Left renal cortex interstitium (tissue), 4 donors: ENCODE measurements at places on chromosomes 7 and 10. TPM values are rescaled to one million over a fixed set of nuclear protein-coding genes. Genes with fewer than 3 reads are reported as not detected.

DNA sequence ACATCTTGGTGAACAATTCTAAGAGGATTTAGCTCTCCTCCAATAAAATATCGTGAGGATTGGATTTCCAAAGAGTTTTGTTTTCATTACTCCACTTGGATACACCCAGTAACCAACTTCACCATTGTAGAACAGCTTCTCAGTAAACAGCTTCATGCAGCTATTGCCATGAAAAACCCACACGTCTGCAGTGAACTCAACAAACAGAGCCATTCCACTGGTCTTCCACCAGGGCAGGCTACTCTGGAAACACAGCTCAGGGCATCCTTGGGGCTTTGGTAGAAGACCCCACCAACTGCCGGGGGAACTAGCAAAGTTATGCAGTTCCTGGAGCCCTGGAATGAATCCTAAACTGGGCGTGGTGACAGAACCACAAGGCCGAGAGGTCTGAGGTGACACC lies 77.4 kb downstream of the CALN1 start:
- no peak for DNase-seq

- no peak for DNase-seq
These were observed 60.2 kb upstream of the PHF14 start for GRCh38 chr7:10913457-10913856.

- DNase-seq, result no peak
These were observed 660.6 kb downstream of the KCNMA1 start for GRCh38 chr10:76977046-76977445.

DNA sequence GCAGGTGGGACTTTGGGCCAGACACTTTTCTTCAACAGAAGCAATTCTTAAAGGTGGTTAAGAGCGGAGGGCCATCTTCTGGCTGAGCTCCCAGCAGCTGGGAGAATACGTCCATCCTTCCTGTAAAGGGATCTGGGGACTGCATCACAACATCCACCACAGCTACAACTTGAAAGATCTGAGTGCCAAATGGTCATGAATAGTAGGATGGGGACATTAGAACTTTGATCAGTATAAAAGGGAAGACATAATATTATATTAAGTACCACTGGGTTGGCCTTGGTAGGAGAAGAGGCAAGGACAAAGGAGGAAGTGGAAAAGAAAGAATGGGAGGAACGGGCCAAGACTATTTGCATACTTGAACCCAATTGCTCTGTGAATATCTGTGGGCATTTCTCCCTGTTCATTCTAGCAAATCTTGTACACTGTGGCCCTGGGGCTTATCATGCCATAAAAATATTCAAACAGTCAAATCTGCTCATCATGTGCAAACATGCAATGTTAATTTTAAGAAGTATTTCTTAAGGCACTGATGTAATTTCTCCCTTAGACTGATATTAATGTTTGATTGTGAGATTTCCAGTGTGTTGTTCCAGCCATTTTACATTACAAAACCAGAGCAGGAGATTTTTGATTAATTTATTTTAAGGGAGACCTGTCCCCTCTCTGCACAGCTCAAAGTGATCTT lies 65.5 kb upstream of the CREB5 start:
- no peak for DNase-seq

DNA sequence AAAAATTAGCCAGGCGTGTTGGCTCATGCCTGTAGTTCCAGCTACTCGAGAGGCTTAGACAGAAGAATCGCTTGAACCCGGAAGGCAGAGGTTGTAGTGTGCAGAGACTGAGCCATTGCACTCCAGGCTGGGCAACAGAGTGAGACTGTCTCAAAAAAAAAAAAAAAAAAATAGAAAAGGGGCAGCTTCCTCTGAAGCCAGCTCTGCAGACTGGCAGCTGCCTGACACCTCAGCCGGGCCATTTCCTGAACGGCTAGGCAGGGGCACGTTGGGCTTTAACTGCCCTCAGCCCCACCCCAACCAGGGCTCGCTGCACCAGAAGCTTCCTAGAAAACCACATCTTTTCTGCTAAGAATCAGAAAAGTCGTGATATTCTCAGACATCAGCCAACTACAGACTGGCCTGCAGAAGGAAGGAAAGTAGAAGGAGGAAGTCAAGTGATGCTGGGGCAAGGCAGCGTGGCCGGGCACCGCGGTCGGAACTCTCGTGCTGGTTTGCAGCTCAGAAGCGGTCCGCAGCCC lies 38.0 kb downstream of the PRKAG2 start:
- no peak for DNase-seq

DNA sequence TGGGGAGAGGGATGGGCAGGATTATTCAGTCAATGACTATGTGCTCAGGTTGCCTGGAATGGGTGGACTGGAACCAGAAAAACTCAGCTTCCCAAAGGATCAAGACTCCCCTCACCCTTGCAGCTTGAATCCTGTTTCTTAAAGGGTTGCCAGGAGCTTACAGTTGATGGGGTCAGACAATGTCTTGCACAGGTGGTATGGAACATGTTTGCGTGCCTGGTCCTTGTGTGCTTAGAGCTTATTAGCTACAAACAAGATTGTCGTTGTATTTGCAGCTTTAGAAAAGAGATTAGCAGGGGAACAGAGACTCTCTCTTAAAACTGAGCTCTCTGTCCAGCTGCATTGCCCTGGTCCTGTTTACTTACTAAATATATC lies 56.9 kb downstream of the PRR15 start:
- DNase-seq, result no peak

DNA sequence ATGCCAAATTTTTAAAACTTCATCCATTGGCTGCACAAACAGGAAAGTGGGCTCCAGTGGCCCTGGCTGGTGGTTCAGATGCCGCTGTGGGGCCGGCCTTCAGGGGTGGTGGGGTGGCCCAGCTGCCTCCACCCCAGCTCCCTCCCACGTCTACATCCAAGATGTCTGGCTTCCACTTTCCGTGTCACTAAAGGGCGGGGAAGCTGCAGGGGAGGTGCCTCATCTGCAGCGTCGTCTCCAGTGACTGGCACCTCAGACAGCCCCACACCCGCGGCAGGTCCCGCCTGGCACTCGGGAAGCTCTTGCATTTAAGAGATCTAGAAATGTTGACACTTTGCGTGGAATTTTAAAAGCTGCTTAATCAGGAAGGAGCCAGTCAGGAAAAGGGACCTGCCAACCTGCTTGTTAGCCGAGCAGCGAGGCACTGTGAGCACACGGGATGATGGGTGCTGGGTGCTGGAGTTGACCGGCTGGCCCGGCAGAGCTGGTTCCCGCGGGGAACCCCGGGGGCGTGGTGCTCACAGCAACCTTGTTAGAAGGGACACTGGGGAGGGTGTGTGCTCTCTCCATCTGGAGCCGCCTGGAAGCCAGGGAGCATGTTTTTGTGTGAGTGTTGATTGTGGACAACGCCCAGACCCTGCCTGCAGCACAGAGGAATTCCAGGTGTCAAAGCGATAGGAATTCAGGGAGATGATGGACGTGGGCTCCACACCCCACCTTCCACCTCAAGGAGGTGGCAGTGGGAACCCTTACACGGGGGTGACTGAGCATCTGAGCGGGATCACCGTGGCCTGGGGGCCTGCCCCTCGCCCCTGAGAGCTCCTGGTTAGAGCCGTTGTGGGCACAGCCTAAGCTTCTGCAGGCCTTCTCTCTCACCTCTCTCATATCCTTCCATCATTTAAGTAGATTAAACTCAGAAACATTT lies 320.5 kb downstream of the PTPRN2 start:
- no peak for DNase-seq

GRCh38 chr7:14837216-14837615 lies 65.3 kb downstream of the DGKB start:
- no peak for DNase-seq

- DNase-seq, result no peak
These were observed 4.8 kb downstream of the FBH1 start for GRCh38 chr10:5894873-5895272.

Gene LAMB1
- polyA plus RNA-seq, result 887 TPM

Gene PCGF5
- 27.7 TPM for polyA plus RNA-seq

Gene RARRES2
- polyA plus RNA-seq, result 56.9 TPM

Gene EPHA1
- polyA plus RNA-seq, result 20.2 TPM

Gene EFCAB10
- polyA plus RNA-seq, result 1.2 TPM

Gene VGF
- 0.07 TPM for polyA plus RNA-seq
